ENCODE measurements at places on chromosomes 7 and 10.

DNA sequence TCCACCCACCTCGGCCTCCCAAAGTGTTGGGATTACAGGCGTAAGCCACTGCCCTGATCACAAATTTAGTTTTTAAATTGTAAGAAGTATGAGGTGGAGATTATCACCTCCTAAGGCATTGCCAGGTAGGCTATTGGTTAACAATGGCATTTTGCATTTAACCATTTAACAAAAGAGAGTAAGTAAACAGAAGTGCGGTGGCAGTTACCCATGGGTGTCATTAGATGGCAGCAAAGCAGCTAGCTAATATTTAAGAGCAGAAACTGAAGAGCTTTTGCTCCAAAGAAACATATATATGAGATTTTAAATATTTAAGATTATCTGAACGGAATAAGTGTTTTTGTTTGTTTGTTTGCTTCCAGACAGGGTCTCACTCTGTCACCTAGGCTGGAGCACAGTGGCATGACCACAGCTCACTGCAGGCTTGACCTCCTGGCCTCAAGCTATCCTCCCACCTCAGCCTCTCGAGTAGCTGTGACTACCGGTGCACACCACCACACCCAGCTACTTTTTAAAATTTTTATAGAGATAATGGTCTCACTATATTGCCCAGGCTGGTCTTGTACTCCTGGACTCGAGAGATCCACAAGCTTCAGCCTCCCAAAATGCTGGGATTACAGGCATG, 325.5 kb upstream of the C7orf33 start:
- DNase-seq = peak; percentile 21

GRCh38 chr10:132961787-132962622, 19.6 kb upstream of the CFAP46 start:
- DNase-seq = no peak

DNA sequence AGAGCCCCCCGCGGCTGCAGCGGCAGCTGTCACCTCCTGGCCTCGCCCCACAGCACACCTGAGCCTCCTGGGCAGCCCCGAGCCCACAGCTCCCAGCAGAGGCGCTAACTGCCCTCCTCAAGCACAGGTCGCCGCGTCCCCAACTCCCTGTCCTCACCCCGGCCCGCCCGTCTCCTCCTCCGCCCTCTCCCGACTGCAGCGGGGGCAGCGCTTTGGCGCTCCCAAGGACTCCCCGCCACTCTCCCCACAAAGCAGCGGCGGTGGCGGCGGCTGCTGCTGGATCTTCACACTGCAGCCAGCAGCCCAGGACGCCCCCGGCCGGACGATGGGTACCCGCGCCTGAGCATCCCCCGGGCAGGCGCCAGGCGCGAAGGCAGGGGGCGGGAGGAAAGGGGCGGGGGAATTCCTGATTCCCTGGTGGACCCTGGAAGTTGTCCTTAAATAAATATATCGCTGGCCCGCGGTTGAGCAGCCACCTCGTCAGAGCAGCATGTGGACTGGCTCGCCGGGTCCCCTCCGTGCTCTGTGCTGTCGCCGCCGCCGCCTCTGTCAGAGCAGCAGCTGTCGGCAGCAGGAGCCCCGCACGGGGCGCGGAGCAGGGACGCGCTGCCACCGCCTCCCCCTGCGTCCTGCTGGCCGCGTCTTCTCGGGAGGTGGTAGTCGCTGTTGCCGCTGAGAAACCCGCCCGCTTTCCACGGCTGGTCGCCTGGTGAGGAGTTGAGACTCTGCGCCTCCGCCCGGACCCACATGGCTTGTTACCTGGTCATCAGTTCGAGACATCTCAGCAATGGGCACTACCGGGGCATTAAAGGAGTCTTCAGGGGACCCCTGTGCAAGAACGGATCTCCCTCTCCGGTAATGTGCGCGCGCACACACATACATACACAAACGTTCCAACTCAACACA, at the start of gene ZNF804B:
Gene ZNF804B, plus strand, starts transcription at position 471 of the 906 bp plus-strand sequence. Its CDS starts 277 bp downstream, at position 748.
- DNase-seq = no peak

GRCh38 chr10:108872854-108873253, 1050.5 kb downstream of the XPNPEP1 start:
- DNase-seq = no peak

- DNase-seq = no peak
These were observed 95.3 kb downstream of the SEM1 start for GRCh38 chr7:96614154-96614867.

DNA sequence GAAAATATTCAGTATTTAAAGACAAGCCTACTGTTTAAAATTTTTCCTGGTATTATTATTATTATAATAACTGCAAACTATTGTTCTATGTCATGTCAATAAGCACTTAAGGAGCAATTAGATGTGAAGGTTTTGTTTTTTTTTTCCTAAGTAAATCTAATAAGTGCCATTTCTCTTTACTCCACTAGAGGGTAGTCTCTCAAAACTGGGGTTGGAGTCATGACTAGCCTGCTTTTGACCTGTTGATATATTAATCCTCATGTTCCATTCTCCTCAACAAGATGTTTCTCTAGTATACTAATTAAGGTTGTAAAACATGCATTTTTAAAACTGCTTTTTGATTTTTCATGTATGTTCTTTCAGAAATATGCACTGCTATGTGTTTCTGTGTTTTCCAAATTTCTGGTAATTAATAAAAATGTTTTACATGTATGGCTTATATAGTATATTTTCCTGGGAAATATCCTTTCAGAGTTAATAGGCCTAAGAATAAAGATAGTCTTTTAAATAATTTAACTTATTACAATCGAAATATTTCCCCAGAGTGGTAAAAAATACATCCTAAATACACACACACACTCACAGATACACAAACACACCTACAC, 1.0 kb upstream of the LRRN3 start:
- DNase-seq = peak; percentile 4

- no peak for DNase-seq
These were observed 512.1 kb downstream of the PARD3 start for GRCh38 chr10:34303022-34303421.

GRCh38 chr7:27459731-27460053, 203.0 kb downstream of the HIBADH start:
- DNase-seq = no peak

GRCh38 chr10:15169555-15170401, 1.3 kb upstream of the NMT2 start:
- no peak for DNase-seq

GRCh38 chr10:62043421-62044021, 142.0 kb downstream of the ARID5B start:
- no peak for DNase-seq

GRCh38 chr7:134669388-134669787, 22.7 kb downstream of the BPGM start:
- no peak for DNase-seq

GRCh38 chr7:112420236-112420861, 29.9 kb upstream of the IFRD1 start:
- DNase-seq = no peak

DNA sequence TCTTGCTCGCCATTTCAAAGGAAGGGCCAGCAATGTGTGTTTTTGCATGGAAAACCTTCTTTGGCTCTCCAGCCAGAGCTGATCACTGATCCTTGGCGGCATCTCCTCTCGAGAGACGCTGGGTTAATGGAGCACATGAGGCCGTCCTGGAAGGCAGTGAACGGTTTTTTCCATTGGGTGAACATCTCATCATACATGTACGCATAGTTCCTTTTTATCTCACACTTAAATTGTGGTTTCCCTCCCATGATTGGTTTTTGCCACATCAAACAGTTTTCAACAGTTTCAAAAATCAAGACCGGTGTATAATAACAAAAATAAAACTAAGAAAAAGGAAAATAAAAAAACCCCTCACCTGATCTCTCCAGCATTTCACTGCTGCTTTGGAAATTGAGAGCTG, 276.4 kb downstream of the TCF7L2 start:
- DNase-seq = no peak

GRCh38 chr7:78924581-78924980, 528.9 kb downstream of the MAGI2 start:
- no peak for DNase-seq

DNA sequence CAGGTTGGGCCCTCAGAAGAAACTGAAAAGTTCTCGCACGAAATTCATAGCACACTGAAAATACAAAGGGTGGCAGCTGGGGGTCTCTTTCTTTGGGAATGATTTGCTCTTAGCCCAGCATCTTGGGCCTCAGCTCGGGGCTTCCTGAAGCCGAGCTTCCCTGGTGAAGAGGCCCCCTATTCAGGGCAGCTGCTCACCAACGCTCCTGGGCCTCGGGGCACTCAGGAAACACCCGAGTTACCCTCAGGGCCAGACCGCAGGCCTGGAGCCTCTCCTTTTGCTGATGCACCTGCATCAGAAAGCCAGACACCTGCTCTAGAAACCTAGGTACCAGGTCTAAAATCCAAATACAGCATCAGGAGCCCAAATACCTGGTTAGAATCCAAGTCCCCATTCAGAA, 85.5 kb downstream of the PTPRE start:
- DNase-seq = no peak

GRCh38 chr10:91779011-91779605, 19.1 kb upstream of the TNKS2 start:
- no peak for DNase-seq

DNA sequence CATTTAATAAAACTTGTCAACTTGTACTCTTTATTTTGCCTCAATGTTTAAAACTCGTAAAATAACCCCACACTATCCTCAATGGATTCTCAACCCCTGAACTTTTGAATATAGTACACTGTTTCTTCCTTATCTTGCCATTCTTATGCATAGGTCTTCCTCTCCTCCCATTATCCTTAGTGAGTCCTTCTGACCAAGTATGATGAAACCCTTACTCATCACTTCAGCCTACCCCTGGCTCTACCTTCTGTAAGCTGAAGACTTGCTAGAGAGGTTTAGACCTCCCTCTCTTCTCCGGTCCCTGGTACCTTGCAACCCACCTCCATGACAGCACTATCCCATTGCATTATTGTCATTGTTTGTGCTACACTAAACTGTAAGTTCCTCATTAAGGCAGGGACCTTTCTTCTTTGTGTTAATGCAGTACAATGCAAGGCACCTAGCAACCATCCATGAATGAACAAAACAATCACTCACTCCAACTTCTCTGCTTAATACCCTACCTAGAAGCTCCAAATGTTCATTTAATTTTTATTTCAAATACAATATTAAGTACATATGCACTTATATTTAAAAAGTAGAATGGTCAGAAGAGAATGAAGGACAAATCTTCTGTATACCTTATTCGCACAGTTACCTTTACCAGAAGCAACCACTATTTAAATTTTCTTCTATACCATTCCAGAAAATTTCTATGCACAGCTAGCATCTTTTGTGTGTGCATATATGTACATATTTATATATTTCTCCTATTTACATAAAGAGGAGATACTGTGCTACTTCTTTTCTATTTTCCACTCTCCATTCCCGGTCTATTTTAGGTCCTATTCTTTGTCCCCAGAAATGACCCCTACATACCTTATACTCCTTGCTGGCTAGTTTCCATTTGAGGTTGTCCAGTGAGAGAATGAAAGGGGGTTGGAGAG, 77.5 kb downstream of the SLC16A9 start:
- DNase-seq = no peak

GRCh38 chr7:156903232-156903909, 10.4 kb upstream of the LMBR1 start:
- DNase-seq = no peak

- no peak for DNase-seq
These were observed 188.1 kb downstream of the NRP1 start for GRCh38 chr10:33146189-33147012.

- DNase-seq = no peak
These were observed 118.3 kb downstream of the PKD1L1 start for GRCh38 chr7:47830015-47830414.

Measured in HTR-8/SVneo (cell line).